ENCODE measurements at places on chromosomes 16 and 17.

DNA sequence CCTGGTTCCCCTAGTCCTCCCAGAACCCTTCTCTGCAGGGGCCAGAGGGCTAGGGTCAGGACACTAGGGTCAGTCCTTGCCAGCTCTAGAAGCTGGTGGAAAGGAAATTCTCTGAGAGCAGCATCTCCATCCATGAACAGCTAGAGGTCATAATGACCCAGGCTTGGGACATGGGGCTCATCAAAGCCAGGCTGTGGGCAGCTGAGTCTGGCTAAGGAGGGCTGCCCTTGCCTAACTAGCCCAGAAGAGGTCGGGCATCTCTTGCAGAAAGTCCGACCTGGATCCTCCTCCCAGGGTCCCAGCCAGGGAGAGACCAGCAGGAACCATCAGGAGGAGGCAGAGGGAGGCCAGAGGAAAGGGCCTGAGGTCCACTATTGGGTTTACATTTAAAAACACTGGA, 4.3 kb downstream of the MPO start:
- no peak for DNase-seq

DNA sequence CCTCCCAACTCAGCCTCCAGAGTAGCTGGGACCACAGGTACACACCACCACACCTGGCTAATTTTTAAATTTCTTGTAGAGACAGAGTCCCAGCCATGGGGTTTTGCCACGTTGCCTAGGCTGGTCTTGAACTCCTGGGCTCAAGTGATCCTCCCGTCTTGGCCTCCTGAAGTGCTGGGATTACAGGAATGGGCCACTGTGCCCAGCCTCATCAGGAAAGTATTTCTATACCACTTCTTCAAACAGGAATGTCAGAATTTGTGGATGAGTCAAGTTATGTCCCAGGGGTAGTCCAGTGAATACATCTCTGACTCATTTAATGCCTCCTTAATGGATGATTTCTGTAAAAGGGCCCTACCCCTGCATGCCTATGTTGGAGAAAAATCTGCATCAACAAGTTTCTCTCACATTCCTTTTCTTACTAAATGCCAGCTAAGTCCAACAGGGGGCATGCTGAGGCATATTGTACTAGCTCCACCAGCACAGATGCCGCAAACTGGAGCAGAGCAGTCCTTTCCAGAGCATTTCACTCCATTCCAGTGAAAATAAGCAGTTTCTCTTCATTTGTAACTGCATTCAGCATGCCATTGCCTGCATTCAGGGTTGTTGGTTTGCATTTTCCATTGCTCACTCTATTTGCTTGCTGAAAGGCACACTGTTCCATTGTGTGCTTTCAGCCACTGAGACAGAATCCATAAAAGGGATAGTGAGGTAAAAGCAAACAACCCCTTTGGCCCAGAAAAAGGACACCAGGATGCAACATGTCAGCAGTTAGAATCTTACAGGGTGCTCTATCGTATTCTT, 5.3 kb upstream of the CAVIN1 start:
- DNase-seq, result peak; percentile 100

DNA sequence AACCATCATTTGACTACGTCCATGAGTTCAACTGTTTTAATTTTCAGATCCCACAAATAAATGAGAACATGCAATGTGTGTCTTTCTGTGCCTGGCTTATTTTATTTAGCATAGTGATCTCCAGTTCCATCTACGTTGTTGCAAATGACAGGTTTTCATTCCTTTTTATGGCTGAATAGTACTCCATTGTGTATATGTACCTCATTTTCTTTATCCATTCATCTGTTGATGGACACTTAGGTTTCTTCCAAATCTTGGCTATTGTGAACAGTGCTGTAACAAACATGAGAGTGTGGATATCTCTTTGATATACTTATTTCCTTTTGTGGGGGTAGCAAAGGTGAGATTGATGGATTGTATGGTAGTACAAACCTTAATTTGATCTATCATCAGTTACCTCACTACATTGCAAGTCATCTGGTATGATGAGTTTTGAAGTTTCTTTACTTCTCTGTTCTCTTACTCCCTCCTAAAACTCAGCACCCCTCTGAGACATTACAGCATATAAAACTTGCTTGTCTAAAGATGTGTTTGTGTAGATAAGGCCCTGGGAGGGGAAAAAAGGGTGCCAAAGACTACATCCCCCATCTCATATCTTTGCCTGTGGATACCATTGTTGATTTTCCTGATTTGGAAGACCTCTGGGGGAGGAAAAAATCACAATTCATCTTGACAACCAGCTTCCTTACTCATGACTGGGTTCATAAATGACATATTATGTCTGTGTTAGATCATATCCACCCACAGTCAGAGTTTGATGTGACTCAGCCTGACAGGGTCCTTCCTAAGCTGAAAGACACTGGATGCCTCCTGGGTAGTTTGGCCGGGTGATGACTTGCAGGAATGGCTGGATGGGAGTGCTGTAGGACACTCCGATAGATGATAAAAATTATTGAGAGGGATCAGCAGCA, 47.6 kb downstream of the ABCA9 start:
- DNase-seq, result peak; percentile 82

DNA sequence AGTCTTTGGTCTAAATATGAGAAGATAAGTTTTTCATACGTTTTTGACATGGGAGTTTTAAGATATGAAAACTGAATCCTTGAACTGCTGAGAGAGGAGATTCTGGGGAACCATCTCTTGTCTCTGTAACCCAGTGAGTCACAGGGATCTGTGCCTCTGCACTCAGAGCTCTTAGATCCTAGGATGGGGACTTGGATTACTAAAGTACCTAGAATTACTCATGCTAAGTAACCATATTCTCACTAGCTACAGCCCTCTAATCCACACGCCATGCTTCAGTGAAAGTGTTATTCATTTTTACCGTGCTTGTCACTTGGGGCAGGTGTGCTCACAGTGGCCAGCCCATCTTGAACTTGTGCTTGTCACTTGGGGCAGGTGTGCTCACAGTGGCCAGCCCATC, 2.0 kb downstream of the MRM3 start:
- DNase-seq, result no peak
